NCI-H1436 (cell line): ENCODE measurements at places on chromosomes 1 and 21.

- no peak for DNase-seq
Measured at GRCh38 chr1:186059311-186059710, 315.7 kb downstream of the TPR start.

- no peak for DNase-seq
Measured at GRCh38 chr1:79151006-79151796, 144.7 kb upstream of the ADGRL4 start.

DNA sequence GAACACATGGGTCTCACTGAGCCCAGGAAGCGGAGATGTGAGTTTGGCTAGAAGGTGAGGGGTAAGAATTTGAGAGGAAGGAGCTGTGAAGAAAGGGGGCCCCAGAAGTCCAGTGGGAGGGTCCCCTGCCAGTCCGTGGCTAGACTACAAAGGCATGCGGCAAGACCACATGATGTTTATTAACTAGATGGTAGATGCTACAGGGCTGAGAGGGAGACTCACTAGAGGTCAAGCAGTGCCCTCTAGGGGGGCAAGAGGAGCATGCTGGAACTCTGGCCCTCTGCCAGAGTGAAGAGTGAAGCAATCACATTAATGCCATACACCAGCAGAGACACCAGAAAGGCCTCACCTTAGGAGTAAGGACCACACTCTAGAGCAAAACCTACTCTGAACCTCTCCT is 12.2 kb downstream of the KIAA0319L start:
- DNase-seq: peak; percentile 27

- no peak for DNase-seq
Measured at GRCh38 chr21:31107176-31107785, 69.0 kb upstream of the KRTAP19-8 start.

DNA sequence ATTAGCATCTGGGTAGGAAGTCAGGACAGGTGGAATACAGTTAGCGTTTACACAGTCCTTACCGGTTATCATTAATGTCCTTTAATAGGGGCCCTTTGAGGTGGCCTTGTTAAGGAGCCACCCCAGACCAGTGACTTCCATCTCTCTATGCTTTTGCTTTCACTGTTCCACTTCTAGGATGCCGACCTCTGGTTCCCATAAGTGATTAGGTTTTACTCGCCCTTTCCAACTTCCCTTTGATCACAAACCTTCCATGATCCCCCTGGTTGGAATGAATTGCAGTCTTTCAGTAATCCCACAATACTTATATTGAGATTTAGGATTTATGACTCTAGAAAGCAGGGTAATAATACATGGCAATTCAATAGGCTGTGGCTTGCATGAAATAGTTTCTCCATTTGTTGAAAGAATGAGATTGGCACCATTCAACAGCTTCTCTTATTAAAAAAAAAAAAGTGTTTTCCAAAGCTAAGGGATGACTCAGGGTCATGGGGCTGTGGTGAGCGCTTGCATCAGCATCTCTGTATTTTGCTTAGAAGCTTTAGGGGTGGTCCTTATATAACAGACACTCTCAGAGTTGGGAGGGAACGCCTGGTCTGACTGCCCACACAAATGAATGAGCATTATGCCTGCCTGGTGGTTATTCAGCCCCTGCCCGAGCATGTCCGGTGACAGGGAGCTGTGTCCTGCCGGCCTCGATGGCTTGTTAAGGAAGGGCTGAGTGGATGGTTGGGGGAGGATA is 110.5 kb downstream of the CNIH3 start:
- no peak for DNase-seq

DNA sequence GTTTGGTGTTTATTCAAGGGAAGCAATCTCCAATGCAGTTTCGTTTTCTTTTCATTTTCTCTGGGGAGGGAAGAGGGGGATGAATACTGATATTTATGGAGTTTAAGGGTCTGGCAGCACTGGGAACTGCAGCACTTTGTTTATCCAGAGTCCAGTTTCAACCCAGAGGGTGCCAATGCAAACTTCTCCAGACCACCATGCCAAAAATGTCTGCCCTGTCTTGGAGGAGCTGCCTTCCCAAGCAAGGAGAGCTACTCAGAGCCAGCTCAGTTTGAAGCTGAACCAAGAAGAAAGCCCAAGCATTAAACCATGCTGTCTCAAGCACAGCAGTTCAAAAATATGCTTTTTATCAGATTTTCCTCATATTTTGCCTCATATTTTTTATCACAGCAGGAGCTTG is 589.7 kb downstream of the LMO4 start:
- DNase-seq: no peak

- no peak for DNase-seq
Measured at GRCh38 chr21:42672699-42673458, 19.5 kb downstream of the PDE9A start.

DNA sequence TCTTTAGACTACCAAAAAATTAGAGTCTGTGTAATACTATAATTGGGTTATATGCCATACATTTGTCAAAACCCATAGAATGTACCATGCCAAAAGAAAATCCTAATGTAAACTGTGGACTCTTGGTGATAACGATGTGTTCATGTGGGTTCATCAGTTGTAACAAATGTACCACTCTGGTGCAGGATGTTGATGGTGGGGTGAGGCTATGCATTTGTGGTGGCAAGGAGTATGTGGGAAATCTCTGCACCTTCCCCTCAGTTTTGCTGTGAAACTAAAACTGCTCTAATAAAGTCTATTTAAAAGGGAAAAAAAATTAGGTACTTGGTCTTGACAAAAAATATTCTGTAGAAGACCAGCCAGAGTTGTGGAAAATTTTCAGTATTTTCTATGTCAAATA is 43.4 kb downstream of the INKA2 start:
- no peak for DNase-seq
